ENCODE measurements at places on chromosomes 5 and 9. TPM values are rescaled to one million over a fixed set of nuclear protein-coding genes. Genes with fewer than 3 reads are reported as not detected.

DNA sequence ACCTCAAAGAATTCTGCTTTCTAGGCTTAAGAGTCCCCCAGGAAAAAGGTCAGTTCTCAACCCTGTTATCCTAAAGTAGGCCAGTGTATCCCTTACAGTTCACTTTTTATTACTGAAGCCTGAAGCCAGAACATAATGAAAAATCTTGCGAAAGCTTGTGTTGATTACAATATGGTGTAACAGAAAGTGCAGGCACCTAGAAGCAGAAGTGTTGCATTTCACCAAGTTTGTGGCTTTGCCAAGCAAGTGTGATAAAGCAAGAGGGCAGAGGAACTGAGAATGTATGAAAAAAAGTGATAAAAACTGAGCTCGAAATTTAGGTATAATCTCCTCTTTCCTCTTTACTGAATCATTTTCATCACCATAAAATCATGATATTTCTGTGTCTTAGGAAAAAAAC, 26.2 kb downstream of the AGTPBP1 start:
- peak; percentile 27 for DNase-seq

DNA sequence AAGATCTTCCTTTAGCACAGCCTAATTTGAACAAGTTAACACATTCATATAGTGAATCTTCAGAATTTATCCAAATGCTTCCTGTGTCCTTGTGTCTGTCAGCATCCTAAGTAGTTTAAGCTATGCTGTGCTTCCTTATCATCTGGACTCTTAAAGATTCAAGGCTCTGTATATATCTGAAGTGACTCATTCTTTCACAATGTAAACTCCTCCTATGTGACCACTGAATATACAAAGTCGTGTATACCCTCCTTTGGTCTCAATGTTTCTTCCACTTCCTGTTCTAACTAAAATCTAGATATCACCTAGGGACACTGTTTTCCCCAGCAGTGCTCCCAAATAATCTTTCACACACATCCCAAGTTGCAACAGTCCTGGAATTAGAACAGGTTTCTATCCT, 935.7 kb upstream of the NUDT12 start:
- no peak for DNase-seq

The MYOT gene
- total RNA-seq: not detected

The IFNK gene
- not detected for total RNA-seq
